ENCODE measurements at places on chromosomes 16 and 17.

GRCh38 chr16:82641336-82641984 is 14.7 kb downstream of the CDH13 start:
- DNase-seq, result no peak

DNA sequence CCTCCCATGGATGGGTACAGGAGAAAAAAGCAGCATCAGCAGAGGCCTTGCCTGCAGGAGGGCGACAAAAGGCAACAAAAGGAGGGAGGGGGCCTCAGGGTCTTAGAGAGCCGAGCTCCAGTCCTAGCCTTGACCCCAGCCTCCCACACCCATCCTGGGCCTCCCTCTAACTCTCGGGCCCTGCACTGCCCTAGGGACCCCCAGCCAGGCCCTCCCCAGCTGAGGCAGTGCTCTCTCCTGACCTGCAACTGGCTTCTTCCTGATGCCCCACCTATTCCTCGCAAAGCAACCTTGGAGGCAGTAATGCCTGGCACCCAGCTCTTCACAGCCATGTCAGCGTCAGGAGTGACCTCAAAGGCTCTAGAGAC is 15.2 kb upstream of the SRRM2 start:
- DNase-seq, result no peak

DNA sequence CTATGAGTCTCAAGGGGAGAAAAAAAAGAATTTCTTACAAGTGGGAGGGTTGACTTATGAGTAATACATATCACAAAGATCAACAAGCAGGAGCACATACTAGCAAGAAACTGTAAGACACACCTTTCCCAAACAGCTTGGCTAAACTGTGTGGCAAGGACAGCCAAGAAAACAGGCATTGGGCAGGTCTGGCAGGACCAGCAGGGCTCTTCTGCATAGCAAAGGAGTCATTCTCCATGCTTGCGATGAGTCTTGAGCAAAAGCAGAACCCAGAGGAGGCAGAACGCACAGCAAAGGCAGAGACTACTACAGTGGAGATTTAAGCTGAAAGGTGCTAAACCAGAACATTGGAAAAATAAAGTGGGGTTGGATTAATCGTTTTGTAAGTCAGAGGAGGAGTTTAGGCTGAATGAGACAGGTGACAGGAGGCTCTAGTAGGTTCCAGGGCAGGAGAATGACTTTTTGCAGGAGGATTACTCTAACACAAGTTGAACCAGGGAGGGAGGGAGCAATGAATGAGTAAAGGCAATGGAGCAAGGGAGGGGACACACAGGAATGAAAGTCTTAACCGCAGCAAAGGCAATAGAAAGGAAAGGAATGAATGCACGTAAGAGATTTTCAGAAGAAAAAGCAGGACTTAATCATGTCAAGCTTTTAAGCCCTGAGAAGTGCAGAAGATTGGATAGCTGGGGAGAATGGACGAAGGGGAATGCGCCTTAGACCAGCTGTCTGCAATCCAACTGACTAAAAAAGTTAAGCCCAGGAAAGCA is 2.7 kb downstream of the N4BP1 start:
- DNase-seq, result no peak

DNA sequence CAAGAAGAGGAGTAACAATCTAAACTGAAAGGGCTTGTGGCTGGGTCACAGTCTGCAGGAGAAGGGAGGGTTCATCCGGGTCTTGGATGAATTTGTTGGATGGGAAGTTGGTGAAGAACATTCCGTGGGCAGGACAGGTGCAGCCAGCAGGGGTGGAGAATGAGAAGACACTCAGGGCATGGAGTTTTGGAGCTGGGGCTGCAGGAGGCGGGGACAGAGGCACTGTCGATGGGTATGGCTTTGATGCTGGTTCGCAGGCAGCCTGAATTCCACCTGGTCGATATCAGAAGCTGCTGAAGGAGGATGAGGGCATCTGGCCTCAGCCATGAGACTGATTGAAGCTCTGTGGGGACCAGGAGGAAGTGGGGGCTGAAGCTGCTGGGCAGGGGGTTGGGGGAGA is 36.1 kb upstream of the CBFA2T3 start:
- DNase-seq, result no peak

GRCh38 chr17:27747462-27748359 is 52.6 kb downstream of the NOS2 start:
- no peak for DNase-seq

DNA sequence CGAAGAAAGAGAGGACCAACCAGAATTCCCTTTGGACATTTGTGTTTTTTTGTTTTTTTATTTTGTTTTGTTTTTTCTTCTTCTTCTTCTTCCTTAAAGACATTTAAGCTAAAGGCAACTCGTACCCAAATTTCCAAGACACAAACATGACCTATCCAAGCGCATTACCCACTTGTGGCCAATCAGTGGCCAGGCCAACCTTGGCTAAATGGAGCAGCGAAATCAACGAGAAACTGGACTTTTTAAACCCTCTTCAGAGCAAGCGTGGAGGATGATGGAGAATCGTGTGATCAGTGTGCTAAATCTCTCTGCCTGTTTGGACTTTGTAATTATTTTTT is 3.6 kb downstream of the SOX9 start:
- no peak for DNase-seq

DNA sequence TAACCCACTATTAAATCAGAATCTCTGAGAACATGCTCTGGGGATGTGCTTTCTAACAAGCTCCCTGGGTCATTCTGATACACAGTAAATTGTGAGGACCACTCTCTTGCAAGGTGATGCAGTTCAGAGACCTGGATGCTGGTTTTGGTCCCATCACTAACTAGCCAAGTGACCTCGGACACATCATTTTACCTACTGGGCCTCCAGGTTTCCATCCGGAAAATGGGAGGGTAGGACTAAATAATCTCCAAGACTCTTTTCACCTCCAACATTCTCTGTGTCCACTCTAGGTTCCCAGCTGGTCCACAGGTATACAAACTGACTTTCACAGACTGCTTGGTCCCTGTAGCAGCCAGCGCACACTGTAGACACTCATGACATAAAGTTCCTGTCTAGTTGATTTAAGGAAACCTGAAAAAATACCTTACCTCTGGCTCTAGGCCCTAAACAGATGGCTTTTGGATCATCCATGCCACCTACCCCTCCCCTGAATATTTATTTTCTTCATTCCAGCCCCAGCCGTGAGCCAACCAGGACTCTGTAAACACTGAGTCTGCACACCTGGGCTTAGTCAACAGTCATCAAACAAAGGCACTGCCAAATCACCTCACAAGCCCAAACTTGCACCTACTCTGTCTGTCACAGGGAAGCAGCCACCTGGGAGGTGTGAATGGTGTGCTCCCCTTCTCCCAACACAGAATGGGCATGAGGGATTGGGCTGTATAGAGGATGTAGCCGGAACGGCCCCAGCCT is 51.3 kb upstream of the MRPS23 start:
- no peak for DNase-seq

GRCh38 chr16:74275031-74275636 is 21.5 kb upstream of the PSMD7 start:
- DNase-seq, result no peak

- DNase-seq, result no peak
These were observed 10.4 kb downstream of the ARRB2 start for GRCh38 chr17:4720787-4721186.

DNA sequence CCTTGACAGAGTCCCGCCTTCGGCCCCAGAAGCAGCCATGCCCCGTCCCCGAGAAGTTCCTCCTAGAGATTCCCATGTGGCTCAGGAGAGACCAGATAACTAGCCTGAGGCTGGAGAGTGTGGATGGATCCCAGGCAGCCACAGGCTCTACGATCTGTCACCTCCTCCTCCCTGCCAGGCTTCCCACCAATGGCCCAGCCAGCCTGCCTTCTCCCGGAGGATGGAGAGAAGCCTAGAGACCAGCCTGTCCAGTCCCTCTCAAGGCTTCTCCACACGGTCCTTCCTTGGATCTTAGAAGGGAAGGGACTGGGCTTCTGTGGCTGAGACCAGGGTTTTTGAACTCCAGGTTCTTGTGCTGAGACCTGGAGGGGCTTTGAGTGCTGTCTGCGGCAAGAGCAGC is 1.6 kb upstream of the SMTNL2 start:
- no peak for DNase-seq

GRCh38 chr17:66582373-66583111 is 252.4 kb upstream of the CACNG5 start:
- DNase-seq, result no peak

- DNase-seq, result no peak
These were observed 336.8 kb upstream of the MON1B start for GRCh38 chr16:76854234-76854633.

GRCh38 chr16:53967572-53967971 is 263.6 kb downstream of the FTO start:
- no peak for DNase-seq

- DNase-seq, result no peak
These were observed 8.2 kb downstream of the PDE6G start for GRCh38 chr17:81648013-81648706.

GRCh38 chr16:49918257-49918656 is 62.3 kb upstream of the ZNF423 start:
- no peak for DNase-seq

DNA sequence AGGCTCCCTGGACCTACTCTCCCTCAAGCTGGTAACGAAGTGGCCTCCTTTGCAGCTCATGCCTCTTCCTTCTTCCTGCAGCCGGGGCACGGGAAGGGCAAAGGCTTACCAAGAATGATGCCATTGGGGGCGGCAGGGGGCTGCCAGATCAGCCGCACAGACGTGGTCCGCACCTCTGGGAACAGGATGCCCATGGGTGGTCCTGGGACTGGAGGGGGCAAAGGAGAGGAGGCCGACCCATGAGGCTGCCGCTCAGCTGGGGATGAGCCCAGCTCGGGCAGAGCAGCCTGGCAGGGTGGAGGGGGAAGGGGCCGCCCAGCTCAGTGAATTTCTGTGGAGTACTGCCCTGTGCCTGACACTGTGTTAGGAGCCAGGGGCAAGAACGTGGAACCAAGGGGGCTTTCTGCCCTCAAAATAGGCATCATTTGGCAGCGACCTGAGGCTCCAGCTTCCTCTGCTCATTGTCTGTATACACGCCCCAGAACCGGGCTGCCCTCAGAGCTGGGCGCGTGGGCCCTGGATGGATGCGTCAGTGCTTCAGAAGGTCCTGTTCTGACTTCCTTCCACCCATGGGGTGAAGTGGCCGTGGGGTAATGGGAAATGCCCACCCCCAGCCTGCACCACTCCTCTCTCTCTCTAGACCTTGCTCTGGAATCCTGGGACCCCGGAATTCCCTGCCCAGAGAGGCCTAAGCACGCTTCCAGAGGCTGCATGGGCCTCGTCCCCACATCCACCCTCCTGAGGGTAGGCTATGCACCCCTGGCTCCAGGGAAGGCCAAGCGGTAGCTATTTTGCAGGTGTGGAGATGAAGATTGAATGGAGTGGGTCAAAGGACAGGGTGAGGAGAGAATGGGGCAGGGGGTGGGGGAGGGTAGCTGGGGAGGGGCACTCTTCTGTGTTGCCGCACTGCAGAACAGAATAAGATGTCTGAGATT is 79.8 kb upstream of the CDC42EP4 start:
- DNase-seq, result no peak

DNA sequence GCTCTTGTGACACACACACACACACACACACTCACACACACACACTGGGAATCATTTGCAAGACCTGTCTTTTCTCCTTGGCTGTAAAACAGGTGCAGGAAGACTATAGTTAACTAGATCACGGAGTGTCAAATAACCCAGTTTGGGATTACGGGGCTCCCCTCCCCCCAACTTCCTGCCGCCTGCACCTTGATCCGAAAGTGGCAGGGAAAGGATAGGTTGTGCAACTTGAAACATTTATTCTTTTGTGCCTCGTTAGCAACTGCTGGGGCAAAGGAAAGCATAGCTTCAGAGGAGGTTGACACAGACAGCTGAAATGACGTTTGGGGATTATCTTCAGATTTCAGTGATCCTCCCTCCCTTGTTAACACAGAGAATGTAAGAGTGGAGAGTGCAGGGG is 149.5 kb downstream of the NTN1 start:
- no peak for DNase-seq

DNA sequence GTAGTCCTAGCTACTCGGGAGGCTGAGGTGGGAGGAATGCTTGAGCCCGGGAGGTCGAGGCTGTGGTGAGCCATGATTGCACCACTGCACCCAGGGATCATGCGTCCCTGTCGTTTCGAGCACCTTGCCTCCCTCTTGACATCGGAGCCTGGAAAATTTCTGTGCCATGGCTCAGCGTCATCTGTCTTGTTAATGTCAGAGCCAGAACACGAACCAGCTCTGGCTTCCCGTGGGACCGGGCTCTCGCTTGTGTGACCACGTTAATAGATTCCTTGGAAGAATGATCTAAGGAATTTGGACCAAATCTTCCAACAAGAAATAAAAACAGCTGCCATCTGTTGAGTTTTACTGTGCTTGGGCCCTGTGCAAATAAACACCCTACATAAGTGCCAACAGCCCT is 117.7 kb downstream of the ABCC1 start:
- no peak for DNase-seq

DNA sequence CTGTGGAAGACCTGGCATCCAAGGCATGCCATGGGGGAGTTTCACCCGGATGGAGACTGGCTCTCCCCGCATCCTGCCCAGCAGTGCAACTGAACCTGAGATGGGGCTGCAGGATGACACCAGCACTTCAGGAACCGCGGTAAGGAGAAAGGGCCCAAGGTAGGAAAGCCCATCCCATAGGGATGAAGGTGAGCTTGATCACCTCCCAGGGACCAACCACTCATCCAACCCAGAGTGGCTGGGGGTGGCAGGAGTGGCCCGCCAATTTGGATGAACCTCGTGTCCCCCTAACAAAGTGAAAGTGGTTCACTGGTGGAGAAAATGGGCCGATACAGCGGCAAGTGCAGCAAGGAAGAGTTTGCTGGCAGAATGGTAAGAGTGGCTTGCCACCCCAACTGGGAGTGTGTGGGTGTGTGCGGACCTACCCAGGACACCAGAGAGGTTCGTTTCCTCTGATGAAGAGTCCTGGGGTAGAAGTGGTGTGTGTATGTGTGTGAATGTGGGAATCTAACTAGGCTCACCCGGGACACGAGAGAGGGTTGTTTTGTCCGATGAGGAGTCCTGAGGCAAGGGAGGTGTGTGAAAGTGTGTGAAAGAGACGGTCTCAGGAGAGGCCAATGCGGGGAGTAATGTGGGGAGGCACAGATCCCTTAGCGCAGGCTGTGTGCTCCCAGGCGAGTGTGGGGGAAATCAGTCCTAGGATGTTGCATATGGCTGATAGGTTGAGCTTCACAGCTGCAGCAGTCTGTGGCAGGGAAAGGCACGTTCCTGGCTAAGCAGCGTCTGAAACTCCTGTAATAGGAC is 22.6 kb downstream of the ACSM1 start:
- DNase-seq, result no peak

DNA sequence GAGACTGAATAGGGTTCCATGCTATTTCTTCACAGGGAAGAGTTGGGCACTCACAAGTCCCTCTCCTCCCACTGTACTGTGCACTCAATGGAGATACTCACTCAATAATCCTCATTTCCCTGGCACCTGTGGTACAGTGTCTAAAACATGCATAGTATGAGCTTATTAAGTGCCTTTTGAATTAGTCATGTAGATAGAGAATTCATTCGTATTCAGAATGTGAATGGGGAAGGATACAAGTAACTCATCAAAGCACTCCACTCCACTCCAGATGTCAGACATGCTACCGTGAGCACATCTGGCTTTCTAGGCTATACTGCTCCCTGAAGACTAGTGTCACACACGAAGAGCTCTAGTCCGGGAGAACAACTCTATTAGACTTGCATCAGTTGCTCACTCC is 6.3 kb downstream of the C17orf75 start:
- DNase-seq, result no peak

GRCh38 chr17:59435238-59435637 is 103.8 kb downstream of the YPEL2 start:
- DNase-seq, result no peak
